ENCODE measurements at places on chromosomes 16 and 17. TPM values are rescaled to one million over a fixed set of nuclear protein-coding genes. Genes with fewer than 3 reads are reported as not detected.

CA5A gene
- not detected for total RNA-seq

ABCA9 gene
- 71.2 TPM for total RNA-seq

RPL27 gene
- 1,982 TPM for total RNA-seq

ALKBH5 gene
- total RNA-seq, result 77.3 TPM

USP32 gene
- 63.6 TPM for total RNA-seq

- H3K4me1 ChIP-seq, result no peaks in the 10 kb centered on the region
- no peak overlapping the region for H3K27ac ChIP-seq
- DNase-seq, result no peak
- H3K27me3 ChIP-seq, result no peaks in the 10 kb centered on the region
- no peak overlapping the region for H3K4me3 ChIP-seq
Measured at GRCh38 chr16:78425891-78426510, 326.5 kb downstream of the WWOX start.

- H3K4me1 ChIP-seq, result peaks cover 8% of the 10 kb centered on the region
- H3K36me3 ChIP-seq, result peaks cover 28% of the 10 kb centered on the region
- no peaks in the 10 kb centered on the region for H3K27me3 ChIP-seq
- DNase-seq, result no peak
Measured at GRCh38 chr16:10993649-10994048, 49.3 kb downstream of the CLEC16A start.

GRCh38 chr17:57284984-57285646, 28.8 kb downstream of the MSI2 start:
- no peaks in the 10 kb centered on the region for H3K27me3 ChIP-seq
- H3K36me3 ChIP-seq, result no peaks in the 10 kb centered on the region
- no peak for DNase-seq
- peaks cover 10% of the 10 kb centered on the region for H3K4me1 ChIP-seq

DNA sequence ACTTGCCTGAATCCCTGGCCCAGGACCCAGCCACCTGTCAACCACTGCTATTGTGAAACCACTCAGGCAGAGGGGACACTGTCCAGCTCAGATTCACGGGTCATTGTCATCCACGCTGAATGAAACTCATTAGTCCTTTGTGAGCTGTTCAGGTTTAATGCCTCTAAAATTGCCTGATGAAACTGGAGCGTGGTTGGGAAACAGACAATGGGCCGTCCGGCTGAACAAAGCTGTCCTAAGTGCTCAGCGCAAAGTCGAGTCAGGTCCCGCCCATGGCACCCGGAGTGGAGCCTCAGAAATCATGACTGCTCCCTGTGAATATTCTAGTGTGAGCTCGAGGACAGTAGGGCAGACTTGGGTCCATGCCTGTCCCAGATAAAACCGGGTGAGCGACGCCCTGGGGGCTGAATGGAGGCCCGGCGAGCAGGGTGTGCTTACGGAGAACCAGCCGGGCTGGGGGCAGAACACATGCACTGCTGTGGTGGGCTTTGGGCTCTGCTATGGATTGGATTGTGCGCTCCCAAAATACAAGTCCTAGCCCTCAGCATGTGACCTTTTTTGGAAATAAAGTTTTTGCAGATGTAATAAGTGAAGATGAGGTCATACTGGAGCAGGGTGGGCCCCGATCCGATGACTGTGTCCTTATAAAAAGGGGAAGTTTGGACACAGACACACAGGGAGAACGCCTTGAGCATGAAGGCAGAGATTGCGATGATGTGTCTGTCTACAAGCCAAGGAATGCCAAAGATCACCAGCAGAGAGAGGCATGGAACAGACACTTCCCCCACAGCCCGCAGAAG, 12.9 kb upstream of the CMIP start:
- peak overlapping the region; percentile 87 for H3K27ac ChIP-seq
- H3K4me1 ChIP-seq, result peaks cover 14% of the 10 kb centered on the region
- H3K27me3 ChIP-seq, result no peaks in the 10 kb centered on the region
- no peak for DNase-seq
- H3K36me3 ChIP-seq, result no peaks in the 10 kb centered on the region
- no peak overlapping the region for H3K4me3 ChIP-seq

DNA sequence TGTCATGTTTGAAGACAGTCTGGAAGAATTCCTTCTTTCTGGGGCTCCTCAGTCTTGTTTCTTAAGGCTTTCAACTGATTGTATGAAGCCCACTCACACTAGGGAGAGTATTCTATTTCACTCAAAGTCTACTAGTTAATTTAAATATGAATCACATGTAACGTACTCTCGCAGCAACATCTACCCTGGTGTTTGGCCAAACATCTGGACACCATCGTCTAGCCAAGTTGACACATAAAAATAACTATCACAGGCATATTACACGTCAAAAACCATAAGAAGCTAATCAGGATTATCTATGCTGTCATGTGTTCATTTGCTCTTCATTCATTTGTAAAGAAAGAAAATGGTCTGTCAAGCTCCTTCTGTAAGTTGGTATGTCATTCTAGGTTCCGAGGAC, 787.4 kb downstream of the KCNJ2 start:
- no peak overlapping the region for H3K27ac ChIP-seq
- H3K27me3 ChIP-seq, result no peaks in the 10 kb centered on the region
- H3K36me3 ChIP-seq, result no peaks in the 10 kb centered on the region
- no peak overlapping the region for H3K4me3 ChIP-seq
- H3K4me1 ChIP-seq, result no peaks in the 10 kb centered on the region

- H3K27ac ChIP-seq, result peak overlapping the region; percentile 94
- H3K4me1 ChIP-seq, result peaks cover 45% of the 10 kb centered on the region
- DNase-seq, result no peak
- H3K4me3 ChIP-seq, result peak overlapping the region; percentile 80
- no peaks in the 10 kb centered on the region for H3K36me3 ChIP-seq
- H3K27me3 ChIP-seq, result no peaks in the 10 kb centered on the region
Measured at GRCh38 chr16:86512860-86513470, 2.6 kb downstream of the FOXF1 start.

GRCh38 chr17:27222515-27222914, 71.4 kb upstream of the WSB1 start:
- no peak for DNase-seq
- no peaks in the 10 kb centered on the region for H3K36me3 ChIP-seq
- no peak overlapping the region for H3K4me3 ChIP-seq

DNA sequence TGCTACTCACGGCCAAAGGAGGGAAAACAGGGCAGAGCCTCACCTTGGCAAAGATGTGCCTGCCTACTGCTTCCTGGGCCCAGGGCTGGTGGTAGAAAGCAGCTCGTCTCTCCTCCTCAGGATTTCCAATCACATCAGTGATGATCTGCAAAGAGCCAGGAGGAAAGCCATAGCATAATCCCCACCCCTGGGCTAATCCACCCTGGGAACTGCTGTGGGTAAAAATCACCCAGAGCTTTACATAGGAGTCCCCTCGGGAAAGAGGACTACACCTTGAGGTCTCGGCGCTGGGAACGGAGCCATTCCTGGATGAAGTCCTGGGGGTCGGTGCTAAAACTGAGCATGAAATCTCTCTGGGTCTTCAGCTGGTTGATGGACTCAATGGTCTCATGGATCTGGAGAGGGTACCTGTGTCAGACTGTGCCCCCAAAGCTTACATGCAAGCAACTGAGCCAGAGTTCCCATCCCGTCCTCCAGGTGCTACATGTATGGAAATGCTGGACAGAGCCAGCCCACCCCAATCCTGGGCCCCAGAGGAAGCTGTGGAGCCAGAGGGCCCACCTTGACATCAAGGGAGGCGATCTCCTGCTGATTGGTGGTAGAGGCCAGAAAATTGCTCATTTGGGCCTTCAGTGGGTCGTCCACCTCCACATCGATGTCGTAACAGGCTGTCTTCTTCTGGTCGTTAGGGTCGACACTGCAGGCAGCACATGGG, 5.7 kb upstream of the FTSJ3 start:
- no peaks in the 10 kb centered on the region for H3K27me3 ChIP-seq
- no peak overlapping the region for H3K4me3 ChIP-seq

GRCh38 chr16:86914876-86915717, 336.7 kb downstream of the FOXL1 start:
- no peaks in the 10 kb centered on the region for H3K27me3 ChIP-seq
- no peak overlapping the region for H3K4me3 ChIP-seq
- no peaks in the 10 kb centered on the region for H3K36me3 ChIP-seq
- DNase-seq, result no peak
- no peak overlapping the region for H3K27ac ChIP-seq
- no peaks in the 10 kb centered on the region for H3K4me1 ChIP-seq

- peaks cover 75% of the 10 kb centered on the region for H3K4me1 ChIP-seq
- no peaks in the 10 kb centered on the region for H3K36me3 ChIP-seq
- H3K27ac ChIP-seq, result no peak overlapping the region
Measured at GRCh38 chr16:24753000-24753399, 23.5 kb downstream of the TNRC6A start.

DNA sequence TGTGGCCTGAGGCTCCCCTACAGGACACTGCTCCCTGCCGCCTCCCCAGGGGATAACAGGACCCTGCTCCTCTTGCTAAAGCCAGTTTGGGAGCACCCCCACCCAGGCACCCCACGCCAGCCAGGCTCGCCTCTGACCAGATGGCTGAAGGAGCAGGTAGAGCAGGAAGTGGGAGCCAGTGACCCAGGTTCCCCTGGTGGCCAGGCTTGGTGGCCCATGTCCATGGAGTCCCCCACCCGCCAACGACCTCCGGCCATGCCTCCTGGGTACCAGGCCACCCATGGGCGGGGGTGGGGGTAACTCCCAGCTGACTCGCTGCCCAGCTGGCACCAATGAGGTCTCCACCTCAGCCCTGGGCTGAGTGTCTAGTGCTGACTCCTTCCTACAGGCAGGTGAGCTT, 10.0 kb downstream of the BCAR1 start:
- no peaks in the 10 kb centered on the region for H3K27me3 ChIP-seq
- H3K36me3 ChIP-seq, result peaks cover 16% of the 10 kb centered on the region
- H3K27ac ChIP-seq, result peak overlapping the region; percentile 58
- no peak for DNase-seq
- peaks cover 71% of the 10 kb centered on the region for H3K4me1 ChIP-seq
- H3K4me3 ChIP-seq, result no peak overlapping the region

DNA sequence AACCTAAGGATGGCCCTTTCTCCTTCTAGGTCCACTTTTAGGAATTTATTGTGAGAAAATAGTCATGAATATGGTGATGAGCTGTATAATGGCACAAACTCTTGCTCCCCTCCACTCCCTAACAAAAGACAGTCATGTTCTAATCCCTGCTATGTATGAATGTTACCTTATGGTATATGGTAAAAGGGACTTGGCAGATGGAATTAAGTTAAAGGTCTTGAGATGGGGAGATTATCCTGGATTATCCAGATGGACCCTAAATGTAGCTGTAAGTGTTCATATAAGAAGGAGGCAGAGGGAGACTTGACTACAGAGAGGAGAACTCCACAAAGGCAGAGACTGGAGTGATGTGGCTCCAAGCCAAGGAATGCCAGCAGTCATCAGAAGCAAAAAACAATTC, 296.1 kb downstream of the SOX9 start:
- no peaks in the 10 kb centered on the region for H3K36me3 ChIP-seq
- no peak overlapping the region for H3K27ac ChIP-seq
- DNase-seq, result no peak
- H3K4me1 ChIP-seq, result peaks cover 45% of the 10 kb centered on the region

- DNase-seq, result no peak
- H3K27me3 ChIP-seq, result no peaks in the 10 kb centered on the region
- H3K4me3 ChIP-seq, result no peak overlapping the region
- H3K27ac ChIP-seq, result no peak overlapping the region
Measured at GRCh38 chr16:1221628-1222552, 3.2 kb downstream of the TPSG1 start.

DNA sequence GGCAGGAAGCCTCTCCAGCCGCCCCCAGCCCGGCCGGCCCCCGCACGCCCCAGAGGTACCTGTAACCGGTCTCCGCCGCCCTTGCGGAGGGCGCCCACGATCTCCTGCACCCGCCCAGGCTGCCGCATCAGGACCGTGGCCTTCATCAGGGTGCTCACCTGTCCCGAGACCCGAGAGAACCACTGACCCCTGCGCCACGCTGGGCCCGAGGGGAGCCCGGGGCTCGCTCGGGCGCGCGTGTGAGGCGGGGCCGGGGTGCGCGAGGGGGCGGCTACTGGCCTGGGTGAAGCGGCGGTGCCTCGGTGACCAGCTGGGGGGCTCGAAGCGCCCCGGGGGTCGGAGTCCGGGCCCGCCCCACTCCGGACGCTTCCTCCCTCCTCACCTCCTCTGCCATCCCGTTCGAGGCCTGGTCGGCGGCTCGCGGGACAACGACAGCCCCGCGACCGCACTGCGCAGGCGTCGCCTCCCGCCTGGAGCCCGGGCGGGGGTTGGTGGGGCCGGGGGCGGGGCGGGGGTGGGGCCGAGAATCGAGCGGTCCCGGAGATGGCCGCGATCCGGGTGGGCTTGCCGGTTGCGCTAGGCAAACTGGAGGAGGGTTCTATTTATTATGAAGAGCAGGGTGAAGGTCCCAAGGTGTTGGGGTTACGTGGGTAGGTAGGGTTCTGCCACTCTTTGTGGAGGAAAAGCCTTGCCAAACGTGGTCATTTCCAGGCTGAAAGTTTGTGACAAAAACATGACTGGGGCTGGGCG, at the start of gene NT5C3B:
Gene NT5C3B (minus strand): TSS at position 433 of the 750 bp plus-strand sequence. CDS start 39 bp downstream, at position 394.
- DNase-seq, result no peak
- peaks cover 20% of the 10 kb centered on the region for H3K4me1 ChIP-seq
- H3K36me3 ChIP-seq, result peaks cover 10% of the 10 kb centered on the region
- peak within 1 kb of the TSS; percentile 99 for H3K4me3 ChIP-seq
- H3K27ac ChIP-seq, result peak within 1 kb of the TSS; percentile 74

- peaks cover 22% of the 10 kb centered on the region for H3K36me3 ChIP-seq
- no peak for DNase-seq
- peak overlapping the region; percentile 94 for H3K27ac ChIP-seq
- H3K4me1 ChIP-seq, result peaks cover 28% of the 10 kb centered on the region
Measured at GRCh38 chr16:55479430-55480140, 587 bp downstream of the MMP2 start.
